ENCODE measurements at places on chromosomes 5 and 9.

- DNase-seq = no peak
These were observed 25.4 kb downstream of the EPB41L4B start for GRCh38 chr9:109295221-109296130.

GRCh38 chr5:133861161-133861737 lies 107.2 kb downstream of the C5orf15 start:
- no peak for DNase-seq

DNA sequence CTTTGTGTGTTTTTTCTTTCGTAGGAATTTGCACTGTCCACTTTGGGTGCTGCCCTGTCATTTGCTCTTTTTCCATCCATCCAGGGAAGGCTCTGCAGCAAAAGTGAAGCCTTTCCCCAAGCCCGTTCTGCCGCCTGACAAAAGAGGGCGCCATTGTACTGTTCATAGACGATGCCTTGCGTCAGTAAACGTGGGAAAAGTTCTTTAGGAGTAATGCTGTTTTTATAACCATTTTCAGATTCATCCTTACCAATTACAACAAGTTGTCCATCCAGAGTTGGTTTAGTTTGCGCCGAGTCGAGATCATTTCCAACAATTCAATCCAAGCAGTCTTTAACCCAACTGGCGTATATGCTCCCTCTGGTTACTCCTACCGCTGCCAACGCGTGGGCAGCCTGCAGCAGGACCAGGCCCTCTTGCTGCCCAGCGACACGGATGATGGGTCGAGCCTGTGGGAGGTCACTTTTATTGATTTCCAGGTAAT lies 34.3 kb upstream of the RPS23 start:
- peak; percentile 84 for DNase-seq

GRCh38 chr9:136711751-136712689 lies at the start of gene DIPK1B:
Gene DIPK1B, plus strand, starts transcription at chr9:136712572. Its CDS starts 94 bp downstream, at chr9:136712666.
- DNase-seq = no peak

- peak; percentile 60 for DNase-seq
These were observed 19.0 kb downstream of the C9orf152 start for GRCh38 chr9:110188991-110189390.

GRCh38 chr9:96087669-96088299 lies 212.3 kb downstream of the ERCC6L2 start:
- no peak for DNase-seq

GRCh38 chr9:126965077-126965476 lies 50.5 kb downstream of the RALGPS1 start:
- DNase-seq = no peak

DNA sequence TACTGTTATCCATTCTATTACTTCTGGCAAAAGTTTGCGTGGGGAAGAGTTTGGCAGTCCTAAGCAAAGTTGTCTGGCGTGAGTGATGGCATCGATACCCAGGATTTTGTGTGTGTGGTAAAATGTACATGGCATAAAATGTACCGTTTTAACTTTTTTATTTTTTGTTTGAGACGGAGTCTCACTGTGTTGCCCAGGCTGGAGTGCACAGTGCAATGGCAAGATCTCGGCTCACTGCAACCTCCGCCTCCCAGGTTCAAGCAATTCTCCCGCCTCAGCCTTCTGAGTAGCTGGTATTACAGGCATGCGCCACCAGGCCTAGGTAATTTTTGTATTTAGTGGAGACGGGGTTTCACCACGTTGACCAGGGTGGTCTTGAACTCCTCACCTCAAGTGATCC lies 55.4 kb upstream of the TJP2 start:
- no peak for DNase-seq

GRCh38 chr9:137809040-137809576 lies 68.5 kb upstream of the CACNA1B start:
- DNase-seq = no peak

- DNase-seq = peak; percentile 26
These were observed 7.5 kb downstream of the NHP2 start for GRCh38 chr5:178145965-178146820.

DNA sequence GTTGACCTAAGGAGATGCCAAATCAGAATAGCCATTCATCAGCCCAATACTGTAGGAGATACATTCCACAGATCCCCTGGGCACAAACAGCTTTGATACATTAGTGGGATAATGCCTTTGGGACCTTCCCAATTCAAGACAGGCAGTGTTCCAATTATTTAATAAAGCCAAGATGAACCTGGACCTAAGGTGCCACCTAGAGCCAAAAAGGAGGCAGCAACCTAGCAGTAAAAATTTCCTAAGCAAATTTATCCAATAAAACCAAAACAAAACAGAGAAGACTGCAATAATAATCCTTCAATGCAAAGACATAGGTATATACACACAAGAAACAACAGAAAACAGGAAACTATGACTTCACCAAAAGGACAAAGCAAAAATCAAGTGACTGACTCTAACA lies 253.0 kb downstream of the HINT1 start:
- peak; percentile 7 for DNase-seq

- DNase-seq = peak; percentile 84
These were observed 20.8 kb downstream of the ENHO start for GRCh38 chr9:34501889-34502425.

GRCh38 chr9:74907085-74907484 lies 19.4 kb upstream of the TRPM6 start:
- no peak for DNase-seq

- no peak for DNase-seq
These were observed 130.0 kb downstream of the PDE4D start for GRCh38 chr5:59763541-59763940.

- DNase-seq = no peak
These were observed 82.7 kb downstream of the SV2C start for GRCh38 chr5:76165711-76166374.

DNA sequence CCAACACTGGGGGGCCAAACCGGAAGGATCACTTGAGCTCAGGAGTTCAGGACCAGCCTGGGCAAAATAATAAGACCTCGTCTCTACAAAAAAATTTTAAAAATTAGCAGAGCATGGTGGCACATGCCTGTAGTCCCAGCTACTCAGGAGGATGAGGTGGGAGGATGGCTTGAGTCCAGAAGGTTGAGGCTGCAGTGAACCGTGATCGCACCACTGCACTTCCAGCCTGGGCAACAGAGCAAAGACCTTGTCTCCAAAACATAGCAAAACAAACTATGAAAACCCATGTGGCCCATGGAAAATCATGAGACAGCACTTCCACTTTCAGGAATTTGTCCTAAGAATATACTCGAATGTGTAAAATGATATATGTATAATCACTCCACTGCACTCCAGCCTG lies 6.1 kb downstream of the SETX start:
- DNase-seq = no peak

GRCh38 chr9:130332384-130332926 lies 66.9 kb downstream of the HMCN2 start:
- DNase-seq = peak; percentile 17

DNA sequence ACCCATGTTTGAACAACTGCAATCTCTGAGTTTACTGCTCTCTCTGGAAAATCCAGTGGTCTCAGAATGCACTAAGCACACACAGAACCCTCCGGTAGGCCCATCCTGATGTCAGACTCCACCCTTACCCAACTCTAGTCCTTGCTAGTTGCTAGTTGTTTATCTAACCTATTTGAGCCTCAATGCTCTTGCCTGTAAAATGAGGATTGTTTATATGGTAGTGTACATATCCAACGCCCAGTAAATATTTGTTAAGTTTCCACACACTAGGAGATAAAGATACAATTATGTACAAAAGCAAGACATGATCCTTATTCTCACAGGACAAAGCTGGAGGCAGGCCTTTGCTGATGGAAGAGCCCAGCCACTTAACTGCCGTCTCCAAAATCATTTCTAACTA lies 192.2 kb downstream of the SPOCK1 start:
- no peak for DNase-seq

DNA sequence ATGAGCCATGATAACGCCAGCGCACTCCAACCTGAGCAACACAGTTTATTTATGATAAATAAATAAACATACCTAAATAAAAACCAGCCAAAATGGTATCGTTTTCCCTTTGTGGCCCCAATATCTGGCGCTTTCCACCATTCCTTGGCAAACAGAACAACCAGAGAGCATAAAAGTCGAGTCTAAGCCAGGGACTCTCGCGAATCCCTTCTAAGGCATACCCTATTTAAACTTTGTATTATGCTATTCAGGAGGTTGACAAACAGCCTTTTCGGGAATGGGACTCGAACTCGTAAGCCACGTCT lies 386 bp upstream of the MATR3 start:
- no peak for DNase-seq

- peak; percentile 99 for DNase-seq
These were observed at the start of gene ZNF474 for GRCh38 chr5:122129306-122129705. Gene ZNF474, plus strand, starts transcription at chr5:122129546. Its CDS starts 22,445 bp downstream, at chr5:122151991.

DNA sequence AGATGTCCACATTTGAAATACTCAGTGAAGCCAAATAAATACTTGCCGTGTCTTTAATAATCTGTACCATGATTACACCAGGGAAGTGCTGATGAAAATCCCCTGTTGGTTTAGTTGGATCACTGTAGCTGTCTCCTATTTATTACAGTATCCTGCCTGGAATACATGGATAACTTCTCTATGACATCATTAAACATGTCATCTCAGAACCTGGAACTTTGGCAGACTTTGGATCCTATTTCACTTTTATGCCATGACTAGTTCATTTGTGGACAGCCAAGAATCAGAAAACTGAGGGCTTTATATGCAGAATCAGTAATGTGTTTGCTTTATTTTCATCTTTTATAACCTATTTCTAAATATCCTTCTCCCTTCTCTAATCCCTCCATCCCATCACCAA lies at the start of gene TXNDC8:
TXNDC8 (minus strand) TSS at position 137 of the 400 bp plus-strand sequence.
- peak; percentile 46 for DNase-seq

GRCh38 chr5:18003784-18004183 lies 369.5 kb downstream of the TAF11L14 start:
- DNase-seq = no peak

DNA sequence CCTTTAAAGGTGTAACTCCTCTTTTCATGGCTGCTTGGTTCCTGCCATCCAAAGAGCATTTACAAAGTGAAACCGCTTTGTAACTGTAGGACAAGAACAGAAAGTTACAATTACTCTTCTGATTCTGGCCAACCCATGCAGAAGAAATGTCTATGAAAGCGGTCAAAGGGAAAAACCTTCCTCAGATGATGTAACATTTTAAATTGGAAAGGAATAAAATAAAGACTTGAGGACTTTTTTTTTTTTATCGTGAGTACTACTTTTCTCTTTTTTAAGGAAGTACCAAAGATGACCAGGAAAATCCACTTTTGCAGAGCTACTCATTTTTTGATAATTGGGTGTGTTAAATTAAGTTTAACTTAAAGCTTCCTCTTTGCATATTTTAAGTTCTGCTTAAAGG lies 13.0 kb upstream of the C9orf72 start:
- no peak for DNase-seq

- DNase-seq = no peak
These were observed 133.9 kb downstream of the ADCY2 start for GRCh38 chr5:7529880-7530279.

- DNase-seq = peak; percentile 52
These were observed 128.9 kb upstream of the RAPGEF1 start for GRCh38 chr9:131868766-131869165.

GRCh38 chr9:19286634-19287188 lies 56.2 kb downstream of the DENND4C start:
- no peak for DNase-seq

DNA sequence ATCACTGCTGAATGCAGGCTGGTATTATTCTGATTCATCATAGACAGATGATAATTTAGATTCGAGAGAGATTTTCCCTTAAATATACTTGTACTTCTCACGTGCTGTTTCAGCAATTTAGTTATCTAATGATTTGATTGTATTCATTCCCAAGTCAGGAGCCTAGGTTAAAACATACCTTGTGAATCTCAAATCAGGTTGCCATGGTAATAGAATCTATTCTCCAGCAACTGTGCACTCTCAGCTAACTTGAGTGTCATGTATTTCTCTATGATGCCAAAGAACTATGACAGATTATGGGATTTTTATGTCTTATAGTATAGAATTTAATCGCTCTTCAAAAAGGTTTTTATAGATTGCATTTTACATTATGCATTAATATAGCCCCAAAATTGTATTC lies 315.3 kb downstream of the GABRG2 start:
- DNase-seq = no peak
